Activated T-cell treated with anti-CD3 and anti-CD28 coated beads for 1 hour (primary cell): ENCODE measurements at places on chromosomes 3 and 15.

DNA sequence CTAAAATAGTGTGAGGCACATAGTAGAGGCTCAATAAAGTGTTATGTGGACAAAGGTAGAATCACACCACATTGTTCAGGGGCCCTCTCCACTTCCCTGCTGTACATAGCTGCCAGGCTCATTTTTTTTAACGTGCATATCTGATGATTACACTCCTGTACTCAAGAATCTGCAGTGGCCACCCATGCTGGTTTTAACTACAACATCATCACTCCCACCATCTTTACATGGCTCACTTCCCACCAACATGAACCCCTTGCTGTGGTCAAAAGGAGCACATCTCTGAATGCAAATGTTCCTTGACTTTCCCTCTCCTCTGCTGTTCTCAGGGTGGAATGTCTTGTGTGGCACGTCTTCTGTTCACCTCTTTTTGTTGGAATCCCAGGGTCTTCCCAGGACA is 76.7 kb downstream of the FEM1B start:
- no peak for DNase-seq

GRCh38 chr3:159765030-159765859 is 223.4 kb upstream of the IL12A start:
- no peak for DNase-seq

- no peak for DNase-seq
These were observed 54.5 kb downstream of the SATB1 start for GRCh38 chr3:18370672-18371071.

DNA sequence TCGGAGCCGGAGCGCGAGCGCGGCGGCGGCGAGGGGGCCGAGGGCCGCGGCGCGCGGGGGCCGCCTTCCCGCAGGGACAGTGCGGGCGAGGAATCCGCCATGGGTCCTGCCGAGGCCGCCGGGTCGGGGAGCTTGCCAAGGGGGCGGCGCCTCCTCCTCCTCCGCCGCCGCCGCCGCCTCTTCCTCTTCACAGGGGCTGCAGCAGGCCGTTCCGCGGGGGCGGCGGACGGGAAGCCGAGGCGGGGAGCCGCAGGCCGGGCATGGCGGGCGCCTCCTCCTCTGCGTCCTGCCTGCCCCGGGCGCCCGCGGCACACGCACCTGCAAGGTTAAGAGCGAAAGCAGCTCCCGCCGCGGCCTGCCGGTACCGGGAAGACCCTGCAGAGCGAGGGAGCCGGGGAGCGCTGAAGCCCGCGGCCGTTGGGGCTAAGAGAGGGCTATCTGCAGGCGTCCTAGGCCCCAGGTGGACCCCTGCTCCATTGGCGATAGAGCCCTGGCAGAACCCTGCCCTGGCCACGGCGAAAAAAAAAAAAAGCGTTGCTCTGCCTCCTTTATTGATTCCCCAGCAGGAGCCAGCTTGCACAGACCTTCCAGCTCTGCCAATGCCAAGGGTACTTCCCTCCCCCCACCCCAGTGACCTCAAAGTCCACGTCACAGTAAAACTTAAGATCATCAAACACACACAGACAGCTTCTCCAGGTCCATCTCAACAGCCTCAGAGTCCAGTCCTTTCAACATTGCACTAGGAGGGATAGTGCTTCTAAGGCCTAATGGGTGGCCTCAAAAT is at the start of gene LYSMD2:
TSS of gene LYSMD2 (minus strand) at position 134 of the 784 bp plus-strand sequence. CDS start at position 101, 33 bp downstream.
- peak; percentile 64 for DNase-seq

- peak; percentile 80 for DNase-seq
These were observed at the start of gene DISP2 for GRCh38 chr15:40357723-40358470. Gene DISP2, plus strand, starts transcription at chr15:40358219. Its CDS starts 103 bp downstream, at chr15:40358322.

DNA sequence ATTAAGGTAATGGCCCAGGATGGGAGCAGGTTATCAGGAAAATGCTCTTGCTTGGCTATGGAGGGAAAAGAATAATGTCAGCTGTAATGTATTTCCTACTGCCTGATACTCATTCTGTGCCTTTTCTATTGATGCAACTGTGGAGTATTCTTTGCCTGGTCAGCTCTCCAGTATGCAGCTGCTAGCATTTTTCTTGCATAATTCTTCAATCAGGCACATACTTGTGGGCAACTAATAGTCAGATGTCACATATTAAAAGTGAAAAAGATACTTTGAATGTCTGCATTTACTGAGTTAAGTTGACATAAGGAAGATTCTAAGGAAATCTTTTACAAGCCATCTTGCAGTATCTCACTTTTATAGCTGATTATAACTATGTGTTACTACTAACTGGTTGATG is 29.5 kb downstream of the CD80 start:
- no peak for DNase-seq

DNA sequence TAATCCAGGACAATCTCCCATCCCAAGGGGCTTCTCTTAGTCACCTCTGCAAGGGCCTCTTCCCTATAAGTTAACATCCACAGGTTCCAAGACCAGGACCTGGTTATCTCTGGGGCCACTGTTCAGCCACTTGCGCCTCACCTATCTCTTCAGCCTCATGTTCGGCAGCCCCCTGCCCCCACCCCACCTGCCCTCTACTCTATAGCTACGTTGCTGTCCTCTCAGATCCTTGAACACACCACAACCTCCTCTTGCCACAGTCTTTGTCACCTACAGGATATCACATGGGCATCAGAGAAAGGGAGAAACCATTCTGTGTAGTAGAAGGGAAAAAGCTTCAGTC is 33.9 kb downstream of the SLC41A3 start:
- no peak for DNase-seq

DNA sequence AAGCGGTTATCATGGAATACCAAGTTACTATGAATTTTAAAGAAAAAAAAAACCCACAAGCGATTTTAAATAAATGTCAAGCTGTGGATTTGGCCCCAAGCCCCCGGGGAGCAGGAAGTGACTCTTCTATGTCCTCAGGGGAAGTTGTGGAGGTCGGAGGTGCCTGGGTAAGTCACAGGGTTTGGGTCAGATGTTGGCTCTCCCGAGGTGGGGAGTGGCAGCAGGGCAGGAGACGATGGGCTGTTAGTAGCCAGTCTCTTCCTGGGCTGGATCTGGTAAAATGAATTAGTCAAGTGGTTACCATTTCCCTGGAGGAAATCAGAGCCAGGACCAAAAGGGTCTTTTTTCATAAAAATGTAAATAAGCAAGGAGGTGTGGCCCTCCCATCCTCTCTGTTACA is 316.7 kb downstream of the TLE3 start:
- DNase-seq = no peak

DNA sequence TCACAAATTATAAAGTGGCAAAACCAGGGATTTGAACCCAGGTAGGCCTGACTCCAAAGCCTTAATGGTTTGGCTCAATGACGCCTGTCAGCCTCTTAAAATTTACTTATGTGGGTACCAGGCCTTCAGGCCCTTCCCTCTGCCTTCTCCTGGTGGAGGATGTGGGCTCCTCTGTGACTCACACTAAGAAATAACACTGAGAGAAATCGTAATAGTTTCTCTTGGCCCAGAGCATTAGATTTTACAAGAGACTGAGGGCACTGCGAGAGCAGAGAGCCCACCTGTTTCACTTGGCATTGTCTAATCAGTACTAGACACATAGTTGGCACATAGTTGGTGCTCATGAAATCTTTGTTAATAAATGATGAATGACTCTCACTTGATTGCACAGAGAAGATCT is 505.2 kb downstream of the SHQ1 start:
- DNase-seq = no peak

DNA sequence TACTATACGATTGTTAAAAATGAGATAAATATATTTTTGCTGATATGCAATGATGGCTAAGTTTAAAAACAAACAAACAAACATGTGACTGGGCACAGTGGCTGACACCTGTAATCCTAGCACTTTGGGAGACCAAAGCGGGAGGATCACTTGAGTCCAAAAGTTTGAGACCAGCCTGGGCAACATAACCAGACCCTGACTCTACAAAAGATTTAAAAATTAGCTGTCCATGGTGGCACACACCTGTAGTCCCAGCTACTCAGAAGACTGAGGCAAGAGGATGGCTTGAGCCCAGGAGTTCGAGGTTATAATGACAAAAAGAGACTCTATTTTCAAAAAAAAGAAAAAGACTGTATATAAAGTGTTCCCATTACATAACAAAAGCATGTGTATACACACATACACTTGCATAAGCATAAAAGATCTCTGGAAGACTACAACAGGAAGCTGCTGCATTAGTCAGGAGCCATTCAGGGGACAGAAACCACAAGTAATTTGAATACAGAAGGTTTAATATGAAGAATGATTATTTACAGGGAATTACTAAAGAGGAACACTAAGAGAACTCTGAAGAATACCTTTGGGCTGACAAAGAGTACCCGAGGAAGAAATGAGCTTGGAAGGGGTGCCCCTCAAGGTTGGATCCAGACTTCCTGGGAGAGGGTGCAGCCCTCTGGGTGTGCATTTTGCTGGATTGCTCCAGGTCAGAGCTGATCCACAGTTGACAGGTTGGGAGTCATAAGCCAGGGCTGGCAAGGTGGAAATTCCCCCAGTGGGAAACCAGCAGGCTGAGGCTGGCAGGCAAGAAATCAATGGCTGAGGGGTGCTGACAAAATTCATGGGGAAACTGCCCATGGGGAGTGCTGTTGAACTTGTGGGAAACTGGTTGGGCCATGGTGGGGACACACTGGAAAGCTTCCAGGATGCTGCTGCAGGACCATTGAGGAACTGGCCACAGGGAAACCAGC is 9.3 kb upstream of the TM4SF18 start:
- no peak for DNase-seq

GRCh38 chr15:74656935-74657535 is 38.8 kb downstream of the EDC3 start:
- no peak for DNase-seq

GRCh38 chr15:61835496-61836106 is 224.6 kb downstream of the VPS13C start:
- DNase-seq = peak; percentile 46

DNA sequence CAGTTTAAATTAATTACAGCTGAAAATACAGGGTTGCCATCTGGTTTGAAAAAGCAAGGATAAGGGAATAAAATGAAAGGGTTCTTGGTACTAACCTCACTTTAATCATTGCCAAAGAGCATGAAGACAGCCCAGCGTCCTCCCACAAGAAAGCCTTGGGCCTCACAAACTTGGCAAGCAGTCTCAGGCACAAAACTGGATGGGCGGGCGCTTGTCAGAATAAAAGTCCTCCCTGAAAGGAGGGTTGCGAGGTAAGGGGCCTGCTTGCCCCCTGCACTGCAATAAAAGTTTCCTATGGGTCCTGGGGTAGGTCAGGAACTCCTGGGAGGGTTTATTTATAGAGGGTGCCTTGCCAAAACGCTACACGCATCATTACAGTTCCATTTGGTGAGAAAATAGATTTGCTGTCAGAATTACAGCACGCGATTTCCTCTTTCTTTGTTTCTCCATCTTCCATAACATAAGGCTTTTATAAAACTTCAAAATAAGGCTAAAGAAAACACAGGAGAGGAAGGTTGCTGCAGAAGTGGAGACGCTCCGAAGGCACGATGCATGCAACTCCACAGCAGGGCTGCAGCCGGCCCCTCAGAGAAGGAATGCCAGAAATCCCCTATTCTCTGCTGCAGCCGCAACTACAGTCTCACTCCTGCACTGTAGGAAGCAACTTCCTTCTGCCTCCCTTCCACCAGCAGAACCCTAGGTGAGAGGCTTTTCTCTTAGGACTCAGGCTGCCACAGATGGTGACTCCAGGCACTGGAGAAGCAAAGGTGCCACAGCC is 61.3 kb downstream of the VGLL4 start:
- DNase-seq = no peak

DNA sequence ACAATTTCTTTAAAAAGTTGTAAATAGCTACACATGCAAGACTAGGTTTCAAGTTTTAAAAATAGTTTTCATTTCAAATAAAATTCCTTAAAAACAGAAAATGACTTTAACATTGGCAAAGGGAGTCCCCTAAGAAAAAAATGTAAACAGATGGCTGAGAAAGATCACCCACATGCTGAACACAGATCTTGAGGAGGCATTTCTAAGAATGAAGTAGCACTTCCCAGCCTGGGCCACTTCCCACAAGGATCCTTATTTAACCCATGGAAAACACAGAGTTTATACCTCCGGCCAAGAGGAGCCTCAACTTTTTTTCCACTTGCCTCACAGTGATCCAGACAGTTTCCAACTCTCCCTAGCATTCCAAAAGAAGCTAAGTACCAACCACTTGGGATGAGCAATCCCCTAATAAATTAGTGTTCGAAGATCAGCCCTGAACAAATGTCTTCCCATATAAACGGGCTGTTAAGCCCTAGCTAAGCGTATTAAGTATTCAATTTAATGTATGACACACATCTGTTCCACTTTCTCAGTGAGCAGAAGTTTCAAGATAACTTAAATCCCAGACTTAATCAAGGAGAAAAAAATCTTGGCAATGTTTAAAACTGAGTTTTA is 61.4 kb downstream of the GADL1 start:
- DNase-seq = no peak

DNA sequence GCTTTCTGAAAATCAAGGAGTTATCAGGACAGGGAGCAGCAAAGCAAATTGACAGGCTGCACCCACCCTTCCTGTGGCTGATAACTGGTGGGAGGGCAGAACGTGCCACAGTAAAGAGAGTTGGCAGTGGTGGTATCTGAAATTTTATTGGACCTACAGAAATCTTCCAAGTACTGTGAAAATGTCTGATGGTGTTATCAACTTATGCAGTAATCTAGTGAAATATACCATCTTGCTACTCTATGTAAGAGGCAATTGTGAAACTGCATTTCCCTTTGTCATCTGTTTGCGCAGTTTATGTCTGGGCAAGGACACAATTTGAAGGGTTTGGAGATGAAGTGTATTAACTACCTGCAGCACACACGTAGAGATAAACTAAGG is 1.5 kb downstream of the PLCL2 start:
- no peak for DNase-seq

DNA sequence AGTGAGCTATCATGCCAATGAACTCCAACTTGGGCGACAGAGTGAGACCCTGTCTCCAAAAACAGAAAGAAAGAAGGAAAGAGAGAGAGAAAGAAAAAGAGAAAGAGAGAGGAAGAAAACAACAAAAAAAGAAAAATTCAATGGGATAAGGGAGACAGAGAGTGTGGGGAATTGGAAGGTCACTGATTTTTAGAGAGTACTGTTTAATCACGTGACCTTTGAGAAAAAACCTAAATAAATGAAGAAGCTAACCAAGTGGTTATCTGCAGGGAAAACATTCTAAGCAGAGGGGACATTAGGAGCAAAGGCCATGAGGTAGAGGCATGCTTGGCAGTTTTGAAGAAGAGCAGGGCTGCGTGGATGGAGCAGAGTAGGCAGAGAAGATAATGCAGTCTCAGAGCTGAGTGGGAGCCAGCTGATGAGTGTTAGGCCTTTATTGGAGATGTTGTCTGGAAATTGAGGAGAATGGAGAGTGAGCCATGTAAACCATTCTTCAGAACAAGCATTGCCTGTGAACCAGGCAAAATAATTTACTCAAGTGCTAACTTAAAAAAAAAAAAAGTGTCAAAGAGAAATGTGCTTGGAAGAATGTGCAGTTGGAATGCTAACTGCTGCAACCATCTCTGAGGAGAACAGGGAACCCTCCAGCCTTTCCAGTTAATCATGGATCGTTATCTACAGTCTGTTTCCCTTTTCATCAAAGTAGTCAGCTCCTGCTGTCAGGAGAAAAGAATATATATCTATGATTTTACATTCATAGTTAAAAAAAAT is 377.3 kb upstream of the SEMA6D start:
- no peak for DNase-seq

DNA sequence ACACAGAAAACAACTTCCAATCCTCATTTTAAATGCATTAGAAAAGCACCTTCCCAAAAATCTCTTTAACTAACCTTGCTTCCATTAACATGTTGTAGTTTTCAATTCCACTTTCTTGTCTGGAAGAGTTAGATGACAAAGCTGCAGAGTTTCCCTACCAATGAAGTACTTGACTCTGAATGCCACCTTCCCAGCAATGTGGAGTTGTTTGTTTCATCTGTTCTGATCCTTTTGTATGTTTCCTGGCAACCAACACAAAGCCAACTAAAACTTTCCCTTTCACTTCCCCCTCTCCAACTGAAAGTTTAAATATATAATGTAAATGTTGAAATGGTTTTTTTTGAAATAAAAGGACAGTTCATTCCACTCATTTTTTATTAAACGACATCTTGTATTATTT is at the start of gene WDR49:
TSS of gene WDR49 (minus strand) at position 183 of the 400 bp plus-strand sequence. CDS start 517 bp downstream, outside the sequence.
- DNase-seq = no peak
